ENCODE measurements at places on chromosomes 4 and X.

DNA sequence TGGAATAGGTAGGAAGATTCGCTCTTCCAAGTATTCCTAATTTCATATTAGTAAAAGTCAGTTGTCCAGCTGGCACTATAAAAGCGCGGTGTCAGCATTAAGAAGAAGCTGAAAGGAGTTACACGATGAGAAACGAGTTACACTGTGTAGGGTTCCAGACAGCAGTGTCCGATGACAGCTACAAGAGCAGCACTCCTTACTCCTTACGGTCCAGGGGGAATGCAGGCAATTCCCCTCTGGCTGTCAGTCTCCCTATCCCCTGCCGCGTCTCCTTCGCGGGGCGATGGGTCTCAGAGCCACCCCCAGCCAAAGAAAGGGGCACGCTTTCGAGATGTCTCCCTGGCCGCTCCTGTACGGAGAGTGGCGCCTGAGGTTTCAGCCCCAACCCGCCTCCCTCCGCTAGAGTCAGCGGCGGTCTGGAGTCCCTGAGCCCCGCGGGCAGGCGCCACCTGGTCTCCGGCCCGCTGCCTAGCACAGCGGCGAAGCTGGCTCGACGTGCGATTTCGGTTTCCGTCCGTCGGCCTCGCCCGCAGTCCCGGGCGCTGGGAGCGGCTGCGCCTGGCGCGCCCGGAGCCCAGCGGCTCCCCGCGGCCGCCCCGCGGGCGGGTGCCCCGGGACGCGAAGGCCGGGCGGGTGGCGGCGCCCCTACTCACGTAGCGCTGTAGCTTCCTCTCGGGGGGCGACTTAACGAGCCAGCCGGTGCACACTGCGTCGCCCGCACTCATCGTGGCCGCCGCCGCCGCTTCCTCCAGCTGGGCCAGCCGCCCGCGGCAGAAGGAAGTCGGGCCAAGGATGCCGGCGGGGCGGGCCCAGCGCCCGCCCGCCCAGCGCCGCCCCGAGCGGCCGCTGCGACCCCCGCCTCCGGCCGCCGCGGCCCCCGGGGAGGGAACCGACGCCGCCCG lies at the start of gene GAB3:
GAB3 (minus strand) TSS at position 777 of the 902 bp plus-strand sequence; CDS start at position 725, 52 bp downstream.
- DNase-seq: peak; percentile 10

DNA sequence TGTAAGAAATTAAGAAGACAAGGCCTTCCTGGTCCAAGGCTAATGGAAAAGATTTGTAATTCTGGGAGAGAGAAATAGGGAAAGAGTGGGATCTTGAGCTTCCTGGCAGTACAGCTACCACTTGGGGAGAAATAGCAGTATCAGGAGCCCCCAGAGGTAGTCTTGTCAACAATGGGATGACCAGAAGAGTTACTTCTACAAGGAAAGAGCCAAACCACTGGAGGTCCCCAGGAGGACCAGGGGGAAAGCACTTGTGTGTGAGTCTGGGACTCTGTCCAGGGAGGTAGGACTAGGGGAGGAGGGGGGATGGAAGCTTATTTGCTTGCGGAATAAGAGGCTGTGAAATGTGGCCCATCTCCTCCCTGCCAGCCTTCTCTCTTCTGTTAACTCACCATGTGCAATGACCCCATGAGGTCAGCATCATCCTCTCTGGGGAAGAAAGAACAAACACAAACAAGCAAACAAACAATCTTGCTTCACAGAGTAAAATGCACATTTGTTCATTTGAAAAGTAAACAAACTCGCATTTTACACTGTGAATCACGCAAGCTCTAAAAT lies 160.1 kb downstream of the STK32B start:
- no peak for DNase-seq

GRCh38 chr4:163804001-163804400 lies 309.5 kb downstream of the TMA16 start:
- no peak for DNase-seq

- no peak for DNase-seq
These were observed 168.5 kb upstream of the PCDH18 start for GRCh38 chr4:137700751-137701150.

DNA sequence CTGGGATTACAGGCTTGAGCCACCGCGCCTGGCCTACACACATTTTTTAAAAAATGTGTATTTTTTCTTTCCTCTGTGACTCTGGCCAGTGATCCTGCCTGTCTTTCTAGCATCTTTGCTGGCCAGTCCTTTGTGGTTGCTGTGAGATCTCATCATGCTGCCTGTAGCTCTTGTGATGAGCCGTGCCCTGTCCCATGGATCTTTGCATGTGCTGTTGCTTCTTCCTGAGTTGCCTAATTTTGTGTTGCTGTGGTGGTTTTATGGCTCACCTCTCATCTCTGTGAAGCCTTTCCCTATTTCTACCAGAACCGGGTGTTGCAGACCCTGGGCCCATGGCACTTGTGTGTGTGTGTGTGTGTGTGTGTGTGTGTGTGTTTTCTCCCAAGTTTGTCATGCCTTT lies 8.3 kb downstream of the NSD2 start:
- no peak for DNase-seq

DNA sequence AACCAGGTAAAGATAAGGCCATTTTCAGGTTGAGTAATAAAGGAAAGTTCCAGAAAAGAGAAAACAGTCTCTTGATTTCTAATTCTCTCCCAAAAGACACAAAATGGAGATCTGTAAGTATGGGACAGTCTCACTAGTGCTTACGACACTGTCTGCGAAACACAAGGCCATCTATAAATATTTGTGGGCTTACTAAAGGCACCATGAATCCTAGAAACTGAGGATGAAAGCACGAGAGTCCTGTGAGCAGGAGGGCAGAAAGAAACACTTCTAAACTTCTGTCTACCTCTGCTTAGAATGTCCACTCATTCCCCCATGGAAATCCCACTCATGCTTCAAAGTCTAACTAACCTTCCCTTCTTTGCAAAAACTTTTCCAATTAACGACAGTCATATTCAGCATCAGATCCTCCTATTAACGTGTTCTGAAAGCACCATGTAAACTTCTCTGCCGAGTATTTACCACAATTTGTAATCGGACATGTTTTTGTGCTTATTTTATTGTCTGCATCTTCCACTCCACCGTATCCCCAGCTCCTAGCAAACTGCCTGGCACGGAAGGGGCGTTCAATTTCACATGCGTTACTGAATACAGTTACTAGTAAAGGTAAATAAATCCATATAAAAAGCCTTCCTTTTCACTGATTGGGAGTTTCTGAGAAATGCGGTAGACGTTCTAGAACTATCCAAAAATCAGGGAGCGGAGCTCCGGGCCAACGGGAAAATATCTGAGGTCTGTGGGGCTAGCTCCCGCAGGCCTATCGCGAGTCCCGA lies 665 bp downstream of the PSMD10 start:
- no peak for DNase-seq

DNA sequence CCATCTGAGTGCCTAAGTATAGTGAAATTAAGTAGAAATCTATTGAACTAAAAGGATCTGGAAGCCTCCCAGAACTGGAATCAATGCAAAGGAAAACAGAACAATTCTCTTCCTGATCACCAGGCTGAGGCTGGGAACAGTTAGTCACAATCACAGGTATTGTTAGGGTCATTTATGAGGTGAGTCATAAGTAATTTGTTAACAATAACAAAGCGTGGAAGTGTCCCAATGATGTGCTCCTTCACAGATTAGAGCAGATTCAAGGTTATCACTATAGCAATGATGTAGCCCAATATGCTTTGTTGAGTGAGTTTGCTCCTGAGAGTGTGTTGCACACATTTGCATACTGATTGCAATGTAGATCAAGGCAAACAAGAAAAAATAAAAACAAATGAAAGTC lies 228.1 kb downstream of the ZNF674 start:
- DNase-seq: no peak

DNA sequence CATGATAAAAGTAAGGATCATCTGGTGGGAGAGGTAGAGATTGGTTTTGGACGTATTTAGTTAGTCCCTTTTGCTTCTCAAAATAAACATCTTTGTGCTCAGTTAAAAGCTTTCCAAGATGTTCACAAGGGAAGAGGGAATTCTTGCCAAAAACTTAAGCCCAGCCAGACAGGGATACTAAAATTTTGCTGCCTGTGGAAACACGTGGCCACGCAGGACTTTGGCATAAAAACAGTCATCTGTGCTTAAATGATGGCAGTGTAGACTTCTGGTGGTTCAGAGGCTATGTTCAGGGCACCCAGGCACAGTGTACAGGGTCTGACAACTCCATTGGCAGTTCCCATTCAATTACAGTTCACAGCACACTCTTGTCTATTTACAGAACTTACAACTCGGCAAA lies 93.2 kb upstream of the JADE1 start:
- DNase-seq: no peak

GRCh38 chr4:7206911-7207567 lies 14.7 kb downstream of the SORCS2 start:
- no peak for DNase-seq

DNA sequence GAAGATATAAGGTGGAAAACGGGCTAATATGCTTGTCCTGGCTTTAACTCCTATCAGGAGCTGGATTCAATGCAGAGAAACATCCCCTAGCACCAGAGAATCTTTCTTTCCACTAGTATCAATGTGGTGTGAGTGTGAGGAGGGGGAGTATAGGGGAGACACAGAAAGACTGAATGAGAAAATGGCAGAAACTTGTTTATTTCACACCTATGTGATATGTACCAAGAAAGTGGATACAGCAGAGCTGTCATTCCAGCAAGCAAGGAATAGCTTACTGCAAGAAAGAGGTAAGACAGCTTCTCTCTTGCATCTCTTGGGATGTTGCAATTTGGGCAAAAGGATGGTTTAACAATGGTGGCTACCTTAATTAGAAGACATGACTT lies 105.6 kb downstream of the LNX1 start:
- DNase-seq: no peak

GRCh38 chr4:24266951-24267722 lies 317.2 kb downstream of the DHX15 start:
- no peak for DNase-seq

- DNase-seq: no peak
These were observed 62.0 kb downstream of the CNGA2 start for GRCh38 chrX:151796576-151796975.

- no peak for DNase-seq
These were observed 192.9 kb downstream of the ARHGAP10 start for GRCh38 chr4:147924604-147925412.

DNA sequence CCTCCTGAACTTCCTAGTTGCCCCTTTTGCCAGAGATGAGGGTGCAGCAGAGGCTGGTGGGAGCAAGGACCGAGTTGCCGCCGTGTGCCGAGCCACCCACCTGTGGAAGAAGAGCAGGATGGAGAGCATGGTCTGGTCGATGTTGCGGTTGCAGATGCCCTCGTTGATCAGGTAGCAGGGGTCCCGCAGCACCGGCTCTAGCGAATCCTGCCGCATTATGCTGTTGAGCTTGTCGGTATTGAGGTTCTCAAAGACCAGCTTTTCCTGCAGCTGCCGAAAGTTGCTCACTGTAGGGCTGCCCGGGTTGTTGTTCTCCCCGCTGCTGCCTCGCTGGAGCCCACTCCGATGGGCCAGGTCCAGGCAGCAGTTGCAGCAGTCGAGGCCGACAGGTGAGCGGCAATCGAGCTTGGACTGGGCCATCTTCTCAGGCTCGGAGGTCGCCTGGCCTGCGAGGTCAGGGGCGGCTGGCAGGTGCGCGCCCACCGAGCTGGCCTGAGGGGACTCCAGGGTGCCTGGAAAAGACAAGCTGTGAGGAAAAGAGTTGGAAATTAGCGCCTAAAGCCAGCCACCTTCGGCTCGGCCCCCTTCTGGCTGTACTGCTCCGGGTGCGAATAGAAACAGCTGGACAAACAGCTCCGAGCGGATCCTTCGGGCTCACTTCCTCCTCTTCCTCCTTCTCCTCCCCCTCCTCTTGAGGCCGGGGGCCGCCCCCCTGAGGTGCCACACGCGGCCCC lies 420 bp downstream of the TSC22D3 start:
- DNase-seq: no peak

DNA sequence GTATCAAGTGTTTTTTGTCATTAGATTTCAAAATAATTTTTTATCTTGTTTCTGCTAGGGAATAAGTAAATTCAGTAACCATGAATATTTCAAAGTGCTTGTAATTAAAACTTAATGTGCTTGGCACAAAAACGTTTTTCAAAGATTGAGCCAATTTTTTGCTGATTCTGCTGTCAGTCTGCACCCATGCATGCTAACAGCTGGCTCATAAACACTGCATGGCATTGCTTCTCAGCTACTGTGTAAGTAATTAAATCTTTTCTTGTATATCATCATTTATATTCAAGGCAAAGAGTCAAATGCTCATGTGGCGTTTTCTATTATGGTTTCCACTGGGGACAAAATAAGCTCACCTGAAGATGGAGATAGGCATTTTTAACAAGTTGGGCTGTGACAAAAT lies 66.8 kb upstream of the SPANXN2 start:
- no peak for DNase-seq

DNA sequence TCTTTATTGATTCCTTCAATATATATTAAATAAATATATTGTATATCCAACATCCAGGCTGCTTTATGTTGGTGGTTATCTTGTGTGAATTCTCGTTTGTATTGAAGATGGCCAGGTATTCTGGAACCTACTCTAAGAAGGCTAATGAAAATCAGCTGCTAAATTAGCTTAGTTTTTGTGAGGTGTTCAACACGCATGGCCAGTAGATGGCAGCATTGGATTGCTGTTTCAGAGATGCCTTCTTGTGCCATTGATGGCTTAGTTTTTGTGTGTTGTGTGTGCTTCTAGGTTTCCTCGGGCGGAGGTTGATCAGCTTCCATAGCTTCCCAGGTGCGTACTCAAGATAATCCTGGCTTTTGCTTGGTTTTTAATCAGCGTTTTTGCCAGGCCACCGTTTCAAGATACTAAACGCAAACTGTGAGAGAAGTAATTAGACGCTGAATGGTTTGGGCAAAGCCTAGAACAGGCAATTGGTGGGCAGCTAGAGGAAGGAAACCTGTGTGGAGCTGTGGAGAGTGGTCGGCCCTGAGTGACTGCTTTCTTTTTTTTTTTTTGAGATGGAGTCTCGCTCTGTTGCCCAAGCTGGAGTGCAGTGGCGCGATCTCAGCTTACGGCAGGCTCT lies 15.1 kb downstream of the NOCT start:
- DNase-seq: peak; percentile 68
